ENCODE measurements at places on chromosomes 16 and 17.

GRCh38 chr17:8469964-8470363 lies 34.3 kb downstream of the NDEL1 start:
- no peak for DNase-seq

DNA sequence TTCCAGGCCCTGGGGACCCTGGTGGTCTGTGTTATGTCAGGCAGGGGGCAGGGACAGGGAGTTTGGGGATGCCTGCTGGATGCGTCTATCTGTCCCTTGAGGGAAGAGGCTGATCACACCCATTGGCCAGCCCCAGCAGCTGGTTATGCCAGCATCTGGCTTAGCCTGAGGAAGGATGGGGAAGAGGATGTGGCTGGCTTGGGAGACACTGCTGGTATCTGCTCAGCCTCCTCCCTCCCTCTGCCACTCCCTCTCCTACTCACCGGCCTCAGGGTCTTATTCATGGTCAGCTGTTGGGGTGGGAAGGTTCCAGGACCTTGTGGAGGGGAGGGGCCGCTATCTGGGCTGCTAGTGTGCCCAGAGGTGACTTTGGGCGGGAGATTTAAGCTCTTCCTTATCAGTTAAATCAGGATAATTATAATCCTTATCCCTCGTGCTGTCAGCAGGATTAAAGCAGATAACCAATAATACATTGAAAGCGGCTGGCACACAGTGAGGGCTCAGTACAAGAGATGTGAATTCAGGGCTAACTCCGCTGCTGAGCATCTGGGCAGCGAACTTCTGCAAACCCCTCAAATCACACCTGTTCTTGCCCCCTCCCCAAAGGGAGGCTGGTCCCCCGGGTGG lies 36.0 kb upstream of the MLKL start:
- DNase-seq = no peak

DNA sequence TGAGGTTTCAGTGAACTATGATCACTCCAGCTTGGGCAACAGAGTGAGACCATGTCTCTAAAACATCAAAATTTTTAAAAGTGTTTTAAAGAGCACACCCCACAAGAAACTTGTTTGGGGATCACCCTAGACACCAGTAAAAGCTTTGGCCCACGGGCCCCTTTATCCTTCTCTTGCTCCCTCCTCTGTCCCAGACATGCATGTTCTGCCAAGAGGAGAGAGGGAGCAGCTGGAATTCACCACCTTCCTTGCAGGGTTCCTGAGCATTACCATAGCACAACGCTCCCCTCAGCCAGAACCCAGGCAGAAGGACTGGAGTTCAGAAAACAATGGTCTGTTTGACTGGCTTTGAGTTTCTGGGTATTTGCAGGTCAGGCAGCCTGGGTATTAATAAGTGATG lies 214.3 kb upstream of the CDH5 start:
- no peak for DNase-seq

GRCh38 chr16:67284699-67285646 lies 5.6 kb downstream of the PLEKHG4 start:
- no peak for DNase-seq

GRCh38 chr16:50762241-50762640 lies 20.4 kb downstream of the CYLD start:
- DNase-seq = no peak

DNA sequence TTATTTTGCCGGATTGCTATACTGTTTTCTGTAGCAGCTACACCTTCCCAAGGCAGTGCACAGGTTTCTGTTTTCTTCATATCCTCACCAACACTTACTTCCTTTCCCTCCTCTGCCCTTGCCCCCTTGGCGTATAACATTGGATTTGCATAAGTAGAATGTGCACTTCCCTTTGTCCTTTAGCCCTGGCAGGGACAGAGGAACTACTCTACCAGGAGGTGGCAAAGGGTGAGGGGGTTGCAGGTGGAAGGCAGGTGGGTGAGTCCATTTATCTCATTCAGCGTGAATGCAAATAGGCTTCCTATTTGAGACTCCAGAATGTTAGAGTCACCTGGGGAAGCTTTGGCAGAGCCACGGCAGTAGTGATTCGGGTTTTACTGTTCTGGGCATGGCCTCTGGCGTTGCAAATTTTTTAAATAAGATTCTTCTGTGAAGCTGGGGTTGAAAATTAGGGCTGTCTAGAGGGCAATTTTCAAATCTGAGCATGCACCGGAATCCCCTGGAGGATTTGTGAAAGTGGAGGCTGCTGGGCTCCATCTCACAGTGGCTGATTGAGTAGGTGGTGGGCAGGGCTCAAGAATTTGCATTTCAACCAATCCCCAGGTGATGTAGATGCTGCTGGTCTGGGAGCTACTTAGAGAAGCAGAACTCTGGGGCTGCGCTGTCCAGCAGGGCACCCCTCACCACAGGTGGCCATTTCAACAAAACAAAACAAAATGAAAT lies 84.7 kb downstream of the PLCG2 start:
- no peak for DNase-seq

DNA sequence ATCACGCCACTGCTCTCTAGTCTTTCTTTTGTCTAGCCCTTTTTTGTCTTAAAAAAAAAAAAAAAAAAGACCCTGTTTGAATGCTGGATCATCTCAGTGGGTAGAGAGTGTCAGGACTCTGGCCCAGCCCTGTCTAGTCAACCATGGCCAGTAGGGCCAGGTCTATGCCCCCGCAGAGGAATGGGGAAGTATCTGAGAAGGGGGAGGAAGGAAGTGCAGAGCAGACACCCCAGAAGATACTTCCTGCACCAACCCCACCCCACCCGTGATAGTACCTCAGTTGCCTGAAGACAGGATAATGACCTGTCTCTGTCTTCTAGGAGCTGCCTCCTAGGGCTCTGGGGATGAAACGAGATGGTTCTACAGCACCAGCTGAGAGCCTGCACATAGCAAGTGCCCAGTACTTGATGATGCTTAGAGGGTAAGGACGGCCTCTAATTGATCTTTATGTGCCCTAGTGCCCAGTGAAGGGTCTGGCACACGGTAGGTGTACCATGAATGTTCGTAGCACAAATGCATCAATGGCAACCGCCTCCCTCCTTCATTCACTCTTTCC lies 55.4 kb downstream of the ABAT start:
- no peak for DNase-seq

GRCh38 chr17:7284911-7285310 lies 3.4 kb downstream of the SLC2A4 start:
- DNase-seq = no peak

DNA sequence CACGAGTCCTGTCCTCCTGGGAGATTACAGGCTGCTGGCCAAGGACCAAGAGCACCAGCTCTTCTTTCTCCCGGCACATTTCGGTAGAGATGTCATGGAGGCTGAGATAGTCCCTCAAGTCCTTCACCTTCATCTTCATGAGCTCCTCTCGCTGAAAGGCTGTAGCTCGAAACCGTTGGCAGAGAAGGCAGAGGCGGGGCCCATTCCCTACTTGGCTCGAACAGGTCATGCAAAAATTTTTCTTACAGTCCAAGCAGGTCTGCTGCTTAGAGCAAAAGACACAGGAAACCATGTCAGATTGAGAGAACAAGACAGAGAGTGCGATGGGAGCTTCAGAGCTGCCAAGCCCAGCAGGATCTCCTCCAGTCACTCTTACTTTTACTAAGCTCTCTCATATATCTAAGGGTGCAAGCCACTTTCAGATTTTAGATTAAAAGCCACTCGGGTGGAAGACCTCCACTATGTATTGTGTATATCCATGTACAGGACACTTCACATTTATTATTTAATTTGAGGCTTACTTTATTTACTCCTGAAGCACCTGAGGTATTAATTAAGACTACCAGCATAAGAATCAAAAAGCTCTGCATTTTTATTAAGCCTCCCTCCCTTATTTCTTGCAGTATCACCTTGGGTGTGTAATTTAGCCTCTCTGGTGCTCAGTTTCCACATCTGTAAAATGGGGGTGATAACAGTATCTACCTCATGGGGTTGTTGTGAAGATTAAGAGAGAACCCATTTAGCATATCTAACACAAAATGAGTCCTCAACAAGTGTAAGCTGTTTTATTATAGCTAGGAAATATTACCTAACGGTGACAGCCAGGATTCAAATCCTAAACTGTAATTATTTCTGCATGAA lies 41.4 kb downstream of the LIG3 start:
- DNase-seq = no peak

DNA sequence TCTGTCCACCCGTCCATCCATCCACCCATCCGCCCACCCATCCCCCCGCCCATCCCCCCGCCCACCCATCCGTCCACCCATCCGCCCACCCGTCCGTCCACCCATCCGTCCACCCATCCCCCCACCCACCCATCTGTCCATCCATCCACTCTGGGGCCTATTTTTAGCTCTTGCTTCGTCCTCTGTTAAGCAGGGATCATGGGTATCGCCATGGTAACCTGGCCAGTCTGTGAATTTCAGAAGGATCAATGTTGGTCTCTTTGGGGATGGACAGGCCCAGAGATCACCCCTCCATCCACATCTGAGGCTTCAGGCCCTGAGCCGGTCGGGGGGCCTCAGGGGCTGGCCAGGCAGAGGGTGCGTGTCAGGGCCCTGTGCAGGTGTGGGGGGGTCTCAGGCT lies 15.2 kb upstream of the DPEP1 start:
- DNase-seq = no peak

DNA sequence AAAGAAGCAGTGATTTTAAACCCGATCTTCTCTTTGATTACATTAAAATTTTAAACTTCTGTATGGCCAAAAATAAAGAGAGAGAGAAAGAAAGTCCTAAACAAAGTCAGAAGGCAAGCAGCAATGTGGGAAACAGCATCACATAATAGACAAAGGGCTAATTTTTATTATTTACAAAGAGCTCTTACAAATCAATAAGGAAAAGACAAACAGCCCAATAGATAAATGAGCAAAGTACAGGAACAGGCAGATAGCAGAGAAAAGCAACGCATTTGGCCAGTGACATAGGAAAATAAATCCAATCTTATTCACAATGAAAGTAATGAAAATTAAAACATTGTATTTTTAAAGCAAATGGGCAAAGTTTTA lies 93.1 kb downstream of the SALL1 start:
- no peak for DNase-seq

- DNase-seq = no peak
These were observed 14.7 kb upstream of the STH start for GRCh38 chr17:45984368-45984767.

DNA sequence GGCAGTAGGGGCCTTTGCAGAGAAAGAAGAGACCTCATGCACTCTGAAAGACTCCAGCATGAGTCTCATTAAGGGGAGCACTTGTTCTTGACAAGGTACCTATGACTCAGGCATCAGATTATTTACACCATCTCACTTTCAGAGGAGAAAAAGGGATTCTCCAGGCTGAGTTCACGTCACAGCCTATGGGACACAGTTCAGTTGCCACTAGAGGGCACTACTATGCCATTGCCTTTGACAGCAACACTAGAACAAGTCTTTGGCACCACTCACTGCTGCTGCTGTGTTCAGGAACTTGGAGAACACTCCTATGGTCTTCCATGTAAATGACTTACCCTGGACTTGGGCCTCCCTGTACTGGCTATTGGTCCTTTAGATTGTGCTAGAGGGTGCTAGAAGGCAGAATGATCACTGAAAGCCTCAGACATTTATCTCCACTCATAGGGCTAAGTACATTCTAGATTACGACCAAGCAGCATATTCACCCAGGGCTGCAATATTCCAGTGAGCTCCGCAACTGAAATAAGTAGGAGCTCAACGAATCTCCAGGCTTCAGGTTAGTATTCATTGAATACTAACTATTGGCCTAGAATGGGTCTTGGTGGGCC lies 225.1 kb upstream of the CA10 start:
- DNase-seq = no peak

DNA sequence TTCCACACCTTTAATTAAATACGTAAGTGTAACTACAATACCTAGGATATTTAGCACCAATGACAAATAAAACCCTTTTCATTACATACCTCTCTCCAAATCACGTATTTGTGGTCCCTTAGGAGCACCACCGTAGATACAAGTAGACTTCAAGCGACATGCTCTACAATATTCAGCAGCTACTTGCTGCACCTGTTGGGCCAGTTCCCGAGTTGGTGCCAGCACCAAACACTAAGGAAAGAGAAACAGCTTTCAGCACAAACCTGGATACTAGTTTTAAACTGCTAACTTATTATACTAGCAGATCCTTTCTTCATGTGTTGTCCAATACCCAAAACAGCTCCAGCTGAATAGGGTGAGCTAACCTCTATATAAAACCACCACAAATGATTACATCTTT lies 2.7 kb downstream of the DDX5 start:
- no peak for DNase-seq

DNA sequence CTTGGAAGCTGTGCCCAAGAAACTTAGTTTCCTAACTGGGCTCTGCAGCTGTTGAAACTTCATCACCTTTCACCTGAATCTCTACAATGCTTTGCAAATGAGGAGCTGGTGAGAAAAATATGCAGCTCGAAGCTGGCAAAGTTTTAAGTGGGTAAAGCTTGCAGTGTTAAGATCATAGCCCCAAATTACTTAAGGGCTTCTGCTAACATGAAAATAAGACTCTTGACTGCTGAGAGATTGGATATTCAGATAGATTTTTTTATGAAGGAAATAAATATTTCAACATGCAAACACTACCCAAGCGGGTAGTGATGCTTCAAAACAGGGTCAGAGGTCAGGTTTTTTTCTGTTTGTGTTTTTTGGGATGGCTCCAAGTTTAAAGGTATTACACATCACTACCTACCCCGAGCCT lies 278.7 kb downstream of the FTO start:
- DNase-seq = no peak

DNA sequence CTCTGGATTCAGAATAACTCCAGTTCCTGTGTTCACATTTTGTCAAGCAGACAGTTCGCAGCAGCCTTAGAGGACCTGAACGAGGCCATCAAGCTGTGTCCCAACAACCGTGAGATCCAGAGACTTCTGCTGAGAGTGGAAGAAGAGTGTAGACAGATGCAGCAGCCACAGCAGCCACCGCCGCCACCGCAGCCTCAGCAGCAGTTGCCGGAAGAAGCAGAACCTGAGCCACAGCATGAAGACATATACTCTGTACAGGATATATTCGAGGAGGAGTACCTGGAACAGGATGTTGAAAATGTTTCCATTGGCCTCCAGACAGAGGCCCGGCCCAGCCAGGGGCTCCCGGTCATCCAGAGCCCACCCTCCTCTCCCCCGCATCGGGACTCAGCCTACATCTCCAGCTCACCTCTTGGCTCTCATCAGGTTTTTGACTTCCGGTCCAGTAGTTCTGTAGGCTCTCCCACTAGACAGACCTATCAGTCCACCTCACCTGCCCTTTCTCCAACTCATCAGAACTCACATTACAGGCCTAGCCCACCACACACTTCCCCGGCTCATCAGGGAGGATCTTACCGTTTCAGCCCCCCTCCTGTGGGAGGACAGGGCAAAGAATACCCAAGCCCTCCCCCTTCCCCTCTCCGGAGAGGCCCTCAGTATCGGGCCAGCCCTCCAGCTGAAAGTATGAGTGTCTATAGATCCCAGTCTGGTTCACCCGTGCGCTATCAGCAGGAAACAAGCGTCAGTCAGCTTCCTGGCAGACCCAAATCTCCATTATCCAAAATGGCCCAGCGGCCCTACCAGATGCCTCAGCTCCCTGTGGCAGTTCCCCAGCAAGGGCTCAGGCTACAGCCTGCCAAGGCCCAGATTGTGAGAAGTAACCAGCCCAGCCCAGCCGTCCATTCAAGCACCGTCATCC lies 25.9 kb downstream of the CYB561 start:
- DNase-seq = no peak

Data from skeletal muscle cell (primary cell).